Ovary (tissue), 10 donors: ENCODE measurements at places on chromosomes 2 and 18.

GRCh38 chr2:47309952-47310800 is 92.8 kb upstream of the MSH2 start:
- H3K27ac ChIP-seq, result no peak overlapping the region
- H3K4me1 ChIP-seq, result no peaks in the 10 kb centered on the region
- H3K27me3 ChIP-seq, result no peaks in the 10 kb centered on the region
- no peak for DNase-seq
- H3K4me3 ChIP-seq, result no peak overlapping the region

DNA sequence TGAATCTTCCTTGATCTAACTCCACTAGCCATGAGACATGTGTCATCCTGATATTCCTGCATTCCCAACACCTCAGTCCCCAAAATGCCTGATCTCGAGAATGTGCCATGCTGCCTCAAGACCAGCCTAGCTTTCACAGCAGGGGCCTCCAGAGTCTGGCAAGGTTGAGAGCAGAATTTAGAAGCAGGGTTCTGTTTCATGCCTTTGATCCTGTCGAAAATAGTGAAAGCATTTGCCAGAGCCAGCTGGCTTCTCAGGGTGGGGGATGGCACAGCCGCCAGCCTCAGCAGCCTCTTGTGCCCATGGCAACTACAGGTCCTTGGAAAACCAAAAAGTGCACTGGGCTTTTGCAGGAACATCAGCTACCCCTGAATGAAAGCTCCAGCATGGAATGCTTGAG is 143.5 kb downstream of the RTN4 start:
- H3K36me3 ChIP-seq, result no peaks in the 10 kb centered on the region
- H3K4me1 ChIP-seq, result no peaks in the 10 kb centered on the region
- no peak overlapping the region for H3K4me3 ChIP-seq
- H3K27ac ChIP-seq, result no peak overlapping the region
- DNase-seq, result no peak

GRCh38 chr2:221343524-221343923 is 228.6 kb downstream of the EPHA4 start:
- H3K27me3 ChIP-seq, result no peaks in the 10 kb centered on the region
- no peak for DNase-seq
- no peaks in the 10 kb centered on the region for H3K36me3 ChIP-seq
- no peak overlapping the region for H3K27ac ChIP-seq
- peaks cover 2% of the 10 kb centered on the region for H3K4me1 ChIP-seq
- no peak overlapping the region for H3K4me3 ChIP-seq

- H3K4me1 ChIP-seq, result no peaks in the 10 kb centered on the region
- H3K36me3 ChIP-seq, result no peaks in the 10 kb centered on the region
- no peak overlapping the region for H3K27ac ChIP-seq
These were observed 154.1 kb upstream of the HDAC4 start for GRCh38 chr2:239554766-239555570.

DNA sequence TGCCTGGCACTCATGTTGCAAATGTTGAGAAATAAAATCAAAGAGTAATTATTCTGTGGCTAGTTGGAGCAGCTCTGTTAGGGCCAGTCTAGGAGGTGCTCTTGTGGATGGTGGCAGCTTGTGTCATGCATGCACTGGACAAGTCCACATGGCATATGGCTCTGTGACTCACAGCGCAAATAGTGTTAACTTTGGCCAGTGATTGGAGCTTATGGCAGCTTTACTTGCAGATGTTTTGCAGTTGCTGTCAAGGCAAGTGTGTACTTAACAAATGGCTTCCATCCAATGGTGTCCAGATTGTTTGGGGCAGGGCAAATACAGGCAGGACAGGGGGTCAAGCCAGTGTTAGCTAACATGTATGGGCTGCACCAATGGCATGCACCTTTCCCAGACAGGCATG is 26.1 kb upstream of the TMX3 start:
- H3K4me3 ChIP-seq, result no peak overlapping the region
- H3K27me3 ChIP-seq, result no peaks in the 10 kb centered on the region
- H3K27ac ChIP-seq, result no peak overlapping the region
- DNase-seq, result no peak

DNA sequence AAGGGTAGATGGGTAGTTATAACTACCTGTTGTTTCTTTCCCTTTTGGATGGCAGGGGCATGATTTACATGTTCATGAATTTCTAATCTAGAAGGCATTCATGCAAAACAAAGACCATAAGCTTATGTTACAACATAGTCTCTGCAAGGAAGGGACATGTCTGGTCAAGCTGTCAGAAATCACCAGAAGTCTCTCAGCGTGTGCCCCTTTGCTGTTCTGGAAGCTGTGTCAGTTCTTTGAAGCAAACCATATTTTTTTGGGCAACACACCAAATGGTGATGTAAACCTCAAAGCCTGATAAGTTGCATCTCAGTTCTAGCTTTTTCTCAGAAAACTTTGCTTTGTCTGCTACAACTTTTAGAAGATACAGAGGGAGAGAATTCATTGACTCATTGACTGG is 173.5 kb upstream of the CTAGE1 start:
- DNase-seq, result no peak
- no peaks in the 10 kb centered on the region for H3K27me3 ChIP-seq
- no peak overlapping the region for H3K27ac ChIP-seq
- H3K4me1 ChIP-seq, result no peaks in the 10 kb centered on the region
- H3K36me3 ChIP-seq, result no peaks in the 10 kb centered on the region

DNA sequence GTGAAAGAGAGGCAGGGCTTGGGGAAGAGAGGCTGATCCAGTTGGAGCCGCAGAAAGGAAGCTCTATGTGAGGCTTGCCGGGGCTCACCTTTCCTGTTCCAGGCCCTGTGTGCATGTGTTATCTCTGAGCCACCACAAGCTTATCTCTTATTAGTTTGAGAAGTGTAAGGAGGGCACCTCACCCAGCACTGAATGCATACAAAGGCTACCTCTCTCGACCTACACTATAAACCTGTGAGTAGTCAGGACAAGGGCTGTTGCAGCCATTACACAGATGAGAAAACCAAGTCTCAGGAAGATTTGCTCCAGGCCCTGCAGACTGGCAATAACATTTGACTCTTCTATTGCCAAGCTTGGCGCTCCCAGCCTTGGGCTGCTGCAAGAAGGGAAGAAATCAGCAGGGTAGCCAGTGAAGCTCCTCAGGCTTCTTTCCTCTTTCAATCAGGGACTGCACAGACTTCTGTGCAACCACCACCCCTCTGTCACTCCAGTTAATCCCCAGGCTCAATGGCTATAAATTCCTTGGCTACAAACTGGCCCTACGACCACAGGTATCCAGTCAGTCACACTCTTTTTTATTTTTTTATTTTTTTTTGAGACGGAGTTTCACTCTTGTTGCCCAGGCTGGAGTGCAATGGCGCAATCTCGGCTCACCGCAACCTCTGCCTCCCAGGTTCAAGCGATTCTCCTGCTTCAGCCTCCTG is 73.8 kb downstream of the CLHC1 start:
- no peak overlapping the region for H3K27ac ChIP-seq
- no peaks in the 10 kb centered on the region for H3K27me3 ChIP-seq
- no peaks in the 10 kb centered on the region for H3K36me3 ChIP-seq
- DNase-seq, result no peak

DNA sequence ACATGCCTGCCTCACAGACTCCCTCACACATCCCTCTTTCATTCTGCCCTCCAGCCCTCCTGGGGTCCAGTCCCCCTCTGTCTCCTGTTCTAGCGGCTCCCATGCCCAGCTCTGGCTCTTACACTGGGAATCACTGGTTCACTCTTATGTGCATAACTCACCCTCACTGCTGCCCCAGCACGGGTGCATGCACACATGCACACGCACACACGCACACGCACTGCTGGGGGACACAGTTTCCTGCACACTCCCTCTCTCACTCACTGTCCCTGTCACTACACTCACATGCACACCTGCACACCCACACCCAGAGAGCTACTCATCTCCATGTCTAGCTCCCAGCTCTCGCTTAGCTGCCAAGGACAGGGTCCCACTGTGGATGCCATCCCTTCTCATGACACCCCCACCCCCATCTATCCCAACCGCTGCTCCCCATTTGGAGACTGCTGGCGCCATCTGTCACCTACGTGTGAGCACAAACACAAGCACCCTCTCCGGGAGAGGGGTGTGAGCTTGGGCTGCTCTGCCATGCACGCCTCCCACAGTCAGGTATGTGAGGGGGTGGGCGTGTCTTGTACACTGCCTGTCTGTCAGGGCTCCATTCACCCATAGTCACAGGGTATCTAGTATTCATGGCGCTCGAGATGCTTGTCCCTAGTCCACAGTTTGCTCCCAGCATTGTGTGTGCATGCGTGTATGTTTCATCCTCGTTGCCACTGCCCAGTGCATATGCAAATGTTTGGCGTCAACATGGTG is 1.8 kb downstream of the ASIC4 start:
- no peaks in the 10 kb centered on the region for H3K4me1 ChIP-seq
- H3K4me3 ChIP-seq, result no peak overlapping the region
- no peak overlapping the region for H3K27ac ChIP-seq
- no peaks in the 10 kb centered on the region for H3K27me3 ChIP-seq

DNA sequence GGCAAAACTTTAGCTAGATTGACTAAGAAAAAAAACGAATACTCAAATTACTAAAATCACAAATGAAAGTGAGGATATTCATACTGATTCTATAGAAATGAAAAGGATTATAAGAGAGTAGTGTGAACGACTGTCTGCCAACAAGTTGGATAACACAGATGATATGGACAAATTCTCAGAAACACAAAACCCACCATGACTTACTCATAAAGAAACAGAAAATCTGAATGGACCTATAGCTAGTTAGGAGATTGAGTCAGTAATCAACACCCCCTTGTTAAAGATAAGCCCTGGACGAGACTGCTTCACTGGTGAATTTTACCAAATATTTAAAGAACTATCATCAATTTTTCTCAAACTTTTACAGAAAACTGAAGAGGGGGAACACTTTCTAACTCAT is 108.8 kb upstream of the TMEM200C start:
- no peak for DNase-seq
- no peak overlapping the region for H3K4me3 ChIP-seq
- no peaks in the 10 kb centered on the region for H3K4me1 ChIP-seq
- no peak overlapping the region for H3K27ac ChIP-seq
- no peaks in the 10 kb centered on the region for H3K36me3 ChIP-seq
- H3K27me3 ChIP-seq, result no peaks in the 10 kb centered on the region

GRCh38 chr2:120743657-120744056 is 8.0 kb downstream of the GLI2 start:
- DNase-seq, result no peak
- no peak overlapping the region for H3K4me3 ChIP-seq
- no peaks in the 10 kb centered on the region for H3K36me3 ChIP-seq
- peaks cover 18% of the 10 kb centered on the region for H3K4me1 ChIP-seq
- H3K27ac ChIP-seq, result no peak overlapping the region

DNA sequence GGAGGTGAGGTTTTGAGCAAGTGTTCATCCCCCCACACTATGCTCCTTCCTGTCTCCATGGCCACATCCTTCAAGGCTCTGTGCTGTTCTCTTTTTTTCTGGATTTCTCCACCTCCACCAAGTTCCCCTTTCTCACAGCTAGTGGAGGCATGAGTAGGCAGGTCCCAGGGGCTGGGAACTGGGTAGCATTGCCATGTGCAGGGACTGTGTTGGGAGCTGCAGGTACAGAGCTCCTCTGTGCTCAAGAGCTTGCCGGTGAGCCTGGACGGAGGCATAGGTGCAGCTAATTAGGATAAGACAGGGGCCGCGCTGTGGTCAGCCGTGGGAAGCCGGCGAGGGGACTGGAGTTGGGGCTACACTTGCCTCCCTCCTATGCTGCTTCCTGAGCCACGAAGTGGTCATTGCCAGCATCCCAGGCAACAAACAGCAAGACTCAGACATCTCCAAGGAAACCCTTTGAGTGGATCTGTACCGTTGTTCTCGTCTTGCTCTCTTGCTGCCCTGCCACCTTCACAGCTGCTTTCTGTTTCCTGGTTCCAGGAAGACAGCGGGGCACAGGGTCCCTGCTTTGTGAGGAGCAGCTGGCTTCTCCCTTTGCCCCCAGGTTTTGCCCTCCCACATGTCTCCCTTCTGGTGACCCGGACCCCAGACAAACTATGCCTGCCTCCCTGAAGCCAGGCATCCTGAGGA is 36.9 kb downstream of the ATOH8 start:
- no peak for DNase-seq
- no peak overlapping the region for H3K4me3 ChIP-seq
- peaks cover 33% of the 10 kb centered on the region for H3K4me1 ChIP-seq
- H3K27me3 ChIP-seq, result no peaks in the 10 kb centered on the region
- no peak overlapping the region for H3K27ac ChIP-seq

GRCh38 chr2:25481381-25482300 is 139.9 kb upstream of the DNMT3A start:
- H3K36me3 ChIP-seq, result no peaks in the 10 kb centered on the region
- H3K4me1 ChIP-seq, result no peaks in the 10 kb centered on the region
- H3K4me3 ChIP-seq, result no peak overlapping the region
- no peaks in the 10 kb centered on the region for H3K27me3 ChIP-seq
- DNase-seq, result no peak

DNA sequence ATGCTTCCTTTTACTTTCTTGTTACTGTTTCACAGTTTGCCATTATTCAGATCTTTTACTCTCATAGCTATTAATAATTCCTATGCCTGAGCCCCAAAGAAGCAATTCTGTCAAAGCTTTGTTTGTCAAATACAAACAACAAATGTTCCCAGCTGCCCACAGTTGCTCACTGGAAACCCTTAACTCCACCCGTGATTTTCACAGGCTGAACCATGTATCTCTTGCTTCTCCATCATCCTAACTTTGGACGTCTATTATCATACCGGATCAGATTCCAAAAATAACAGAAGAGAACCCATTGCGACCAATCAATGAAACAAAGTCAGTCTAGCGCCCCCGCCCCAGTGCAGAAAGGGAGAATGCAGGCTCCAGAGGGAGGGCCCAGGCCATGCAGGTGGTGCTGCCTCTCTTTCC is 24.2 kb downstream of the COLEC12 start:
- H3K36me3 ChIP-seq, result no peaks in the 10 kb centered on the region
- no peaks in the 10 kb centered on the region for H3K27me3 ChIP-seq

- H3K27me3 ChIP-seq, result no peaks in the 10 kb centered on the region
- H3K4me3 ChIP-seq, result no peak overlapping the region
- H3K36me3 ChIP-seq, result no peaks in the 10 kb centered on the region
- no peak for DNase-seq
These were observed 1398.5 kb upstream of the CELF4 start for GRCh38 chr18:38963943-38964660.

DNA sequence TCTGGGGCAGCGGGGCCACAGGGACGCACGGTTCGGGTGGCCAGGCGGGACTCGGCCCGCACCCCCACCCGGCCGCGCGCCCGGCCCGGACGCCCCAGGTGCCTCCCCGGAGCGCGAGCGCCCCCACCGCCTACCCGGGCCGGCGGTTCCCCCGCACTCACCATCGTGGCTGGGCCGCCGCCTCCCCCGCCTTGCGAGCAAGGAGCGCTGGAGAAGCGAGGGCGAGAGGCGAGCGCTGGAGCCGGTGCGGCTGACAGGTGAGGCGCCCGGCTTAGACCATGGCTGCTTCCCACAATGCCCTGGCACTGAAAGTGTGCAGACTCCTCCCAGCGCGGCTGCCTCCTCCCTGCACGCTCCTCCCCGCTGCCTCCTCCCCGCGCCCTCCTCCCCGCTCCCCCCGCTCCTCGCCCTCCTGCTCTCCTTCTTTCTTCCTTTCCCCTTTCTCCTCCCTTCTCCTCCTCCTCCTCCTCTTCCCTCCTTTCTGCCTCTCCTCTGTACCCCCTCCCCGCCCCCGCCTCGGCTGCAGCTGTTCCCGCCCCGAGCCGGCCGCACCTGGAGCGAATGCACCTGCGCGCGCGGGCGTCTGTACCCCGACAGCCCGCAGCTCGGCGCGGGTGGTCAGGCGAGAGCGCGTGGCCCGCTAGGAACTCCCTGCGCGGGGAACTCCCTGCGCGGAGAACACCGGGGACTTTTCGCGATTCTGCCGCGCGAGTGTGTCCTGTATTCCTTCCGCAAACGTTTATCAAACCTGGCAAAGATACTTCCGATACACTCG is at the start of gene AP1S3:
TSS of gene AP1S3 (minus strand) at position 296 of the 775 bp plus-strand sequence. CDS start at position 164, 132 bp downstream.
- no peaks in the 10 kb centered on the region for H3K27me3 ChIP-seq
- H3K27ac ChIP-seq, result no peak within 1 kb of the TSS
- peak within 1 kb of the TSS; percentile 55 for H3K4me3 ChIP-seq
- no peaks in the 10 kb centered on the region for H3K4me1 ChIP-seq
- H3K36me3 ChIP-seq, result no peaks in the 10 kb centered on the region
